ENCODE measurements at places on chromosomes 12 and 14. TPM values are rescaled to one million over a fixed set of nuclear protein-coding genes. Genes with fewer than 3 reads are reported as not detected.

Gene SLC2A14
- total RNA-seq, result not detected

Gene ISM2
- not detected for total RNA-seq

Gene ACOT4
- 2.3 TPM for total RNA-seq

Gene CCDC196
- not detected for total RNA-seq

Gene MYF6
- not detected for total RNA-seq

Gene CELA1
- total RNA-seq, result not detected

Gene DBX2
- total RNA-seq, result not detected

DNA sequence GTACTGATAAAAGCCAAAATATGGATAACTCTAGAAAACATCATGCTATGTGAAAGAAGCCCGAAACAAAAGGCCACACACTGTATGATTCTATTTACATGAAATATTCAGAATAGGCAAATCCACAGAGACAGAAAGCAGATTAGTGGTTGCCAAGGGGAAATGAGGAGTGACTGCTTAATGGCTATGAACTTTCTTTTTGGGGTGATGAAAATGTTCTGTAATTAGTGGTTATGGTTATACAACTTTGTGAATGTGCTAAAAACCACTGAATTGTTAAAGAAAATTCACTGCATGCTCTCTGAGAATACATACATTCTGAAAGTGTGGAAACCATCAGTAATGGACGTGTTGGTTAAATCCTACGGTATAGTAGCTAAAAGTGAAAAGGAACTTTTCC lies 39.9 kb upstream of the STON2 start:
- no peak for DNase-seq

GRCh38 chr14:59294662-59294992 lies 106.2 kb downstream of the DAAM1 start:
- DNase-seq, result no peak

- no peak for DNase-seq
Observed at GRCh38 chr12:72141381-72141780, 130.8 kb upstream of the TRHDE start.

GRCh38 chr12:77133566-77133965 lies 68.2 kb upstream of the E2F7 start:
- DNase-seq, result no peak

DNA sequence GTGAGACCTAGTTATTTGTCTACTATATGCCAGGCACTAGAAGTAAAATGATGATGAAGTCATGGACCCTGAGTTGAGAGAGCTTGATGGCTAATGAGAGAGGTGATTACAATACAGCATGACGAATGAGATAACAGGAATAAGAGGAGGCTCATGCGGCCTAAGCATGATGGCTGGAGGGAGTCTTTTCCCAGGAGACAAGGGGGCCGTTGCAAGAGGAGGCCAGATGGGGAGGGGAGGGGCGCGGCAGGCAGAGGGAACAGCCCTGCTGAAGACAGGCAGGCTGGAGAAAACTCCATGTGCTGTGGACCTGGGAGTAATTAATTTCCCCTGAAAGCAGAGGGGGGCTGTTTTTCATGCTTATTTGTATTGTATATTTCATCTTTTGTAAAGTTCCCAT lies 144.7 kb upstream of the RFLNA start:
- no peak for DNase-seq

DNA sequence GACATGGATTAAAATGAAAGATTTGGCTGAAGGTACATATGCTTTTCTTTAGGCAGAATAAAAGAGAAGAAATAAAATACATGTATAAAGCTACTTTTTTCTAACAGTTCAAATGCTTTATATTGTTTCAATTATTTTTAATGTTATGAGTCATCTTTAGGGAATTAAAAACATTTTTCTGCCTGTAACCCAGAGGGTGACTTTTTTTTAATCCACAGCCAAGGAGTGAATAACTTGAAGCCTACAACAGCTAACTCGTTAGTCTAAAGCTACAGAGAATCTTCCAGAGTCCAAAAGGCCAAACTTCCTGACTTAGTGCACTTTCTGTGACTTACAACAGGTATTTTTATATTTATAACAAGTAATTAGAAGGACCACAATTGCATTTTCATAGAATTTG lies 151.6 kb downstream of the SEC23A start:
- no peak for DNase-seq

DNA sequence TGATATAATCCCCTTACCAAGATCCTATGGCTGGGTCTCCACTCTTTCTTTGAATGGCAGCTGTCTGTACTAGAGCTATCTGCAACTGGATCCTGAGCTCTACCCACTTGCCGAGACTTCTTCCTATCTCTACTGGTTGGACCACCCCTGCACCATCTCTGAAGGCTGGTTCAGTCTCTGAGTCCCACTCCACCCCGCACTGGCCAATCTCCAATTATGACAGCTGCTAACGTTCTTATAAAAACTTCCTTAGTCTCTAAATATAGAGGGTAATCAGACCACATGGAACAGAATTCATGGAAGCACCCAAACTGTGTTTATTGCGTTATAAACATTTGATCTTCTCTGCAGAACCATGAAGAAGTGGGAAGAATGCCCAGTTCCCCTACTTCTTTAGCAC lies 186.6 kb upstream of the EEA1 start:
- DNase-seq, result no peak

DNA sequence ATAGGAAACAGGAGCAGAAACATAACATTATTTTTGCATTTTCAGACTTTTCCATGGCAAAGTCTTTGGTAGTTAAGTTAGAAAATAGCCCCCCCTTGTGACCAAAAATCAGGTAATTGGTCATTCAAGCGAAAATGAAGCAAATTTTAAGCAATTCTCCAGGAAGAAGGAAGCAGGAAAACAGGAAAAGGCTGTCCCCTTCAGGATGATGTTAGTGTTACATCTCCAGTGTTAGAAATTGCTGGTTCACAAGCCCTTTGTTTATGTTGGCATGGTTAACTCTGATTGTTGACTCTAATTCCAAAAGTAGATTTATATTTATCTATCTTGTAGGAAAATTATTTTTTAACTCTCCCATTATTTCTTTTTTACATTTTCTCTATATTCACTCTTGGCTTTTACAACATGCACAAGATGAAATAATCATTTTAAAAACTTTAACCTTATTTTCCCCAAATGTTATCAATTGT lies 18.8 kb upstream of the GAS2L3 start:
- no peak for DNase-seq

- no peak for DNase-seq
Observed at GRCh38 chr12:75556311-75556899, 45.0 kb upstream of the KRR1 start.

DNA sequence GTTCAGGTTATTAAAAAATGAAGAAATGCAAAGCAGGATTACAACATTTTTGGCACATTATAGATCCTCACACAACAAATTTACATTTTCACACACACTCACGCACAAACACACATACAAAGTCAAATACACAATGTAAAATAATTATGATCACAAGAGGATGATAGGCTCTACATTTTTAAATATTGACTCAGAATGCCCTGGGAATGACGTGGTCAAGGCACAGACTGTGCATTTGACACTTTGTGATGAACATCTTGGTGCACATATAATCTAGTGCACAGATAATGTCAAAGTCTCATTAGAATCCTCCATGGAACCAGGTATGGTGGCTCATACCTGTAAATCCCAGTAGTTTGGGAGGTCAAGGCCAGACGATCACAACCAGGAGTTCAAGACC lies 49.4 kb downstream of the DPF3 start:
- no peak for DNase-seq

DNA sequence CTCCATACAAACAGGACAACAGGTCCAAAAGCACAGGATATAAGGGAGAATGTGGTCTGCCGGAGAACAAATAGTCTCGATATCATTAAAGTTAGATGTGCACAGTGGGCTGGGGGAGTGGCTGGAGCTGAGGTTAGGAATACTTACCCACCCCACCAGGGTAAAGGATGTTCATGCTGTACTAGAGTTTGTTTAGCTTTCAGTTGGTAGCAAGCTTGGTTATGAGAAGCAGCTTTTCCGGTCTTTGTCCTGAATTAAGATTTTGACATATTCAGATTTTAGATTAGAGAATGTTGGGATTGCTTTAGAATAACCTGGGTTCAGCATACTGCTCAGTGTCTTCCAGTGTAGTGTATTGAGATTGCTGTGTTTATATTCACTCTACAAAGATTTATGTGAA lies 16.7 kb downstream of the RASSF8 start:
- no peak for DNase-seq

DNA sequence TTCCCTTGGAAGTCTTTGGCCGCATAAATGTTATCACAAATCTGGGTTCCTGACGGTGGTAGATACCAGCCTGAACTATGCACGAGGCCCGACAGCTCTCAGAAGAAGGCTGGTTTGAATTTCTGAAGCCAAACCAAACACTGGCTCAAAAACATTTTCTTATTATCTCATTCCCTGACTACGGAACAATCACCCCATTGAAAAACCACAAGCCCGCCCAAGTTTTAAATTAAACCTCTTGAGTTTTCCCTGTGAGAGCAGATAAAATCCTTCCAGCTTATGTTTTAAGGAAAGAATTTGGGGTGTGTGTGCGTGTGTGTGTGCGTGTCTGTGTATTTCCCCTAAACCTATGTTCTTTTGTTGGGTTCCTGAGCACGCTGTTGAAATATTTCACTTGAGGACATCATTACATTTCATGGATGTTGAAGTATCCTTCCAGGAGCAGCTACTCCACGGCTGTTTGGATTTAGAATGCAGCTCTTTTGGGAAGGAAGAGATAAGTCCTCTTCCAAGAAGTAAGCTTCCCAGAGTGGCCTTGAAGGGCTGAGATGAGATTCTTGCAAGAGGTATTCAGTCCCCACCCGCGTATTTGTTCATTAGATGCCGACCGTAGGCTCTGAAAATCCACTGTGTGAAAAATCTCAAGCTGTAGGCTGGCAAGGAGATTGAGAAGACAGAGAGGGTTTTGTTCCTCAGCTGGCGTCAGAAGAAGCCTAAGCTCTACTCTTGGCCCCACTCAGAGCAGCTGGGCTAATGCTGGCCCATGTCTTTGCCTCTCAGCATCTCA lies 131.0 kb upstream of the NCOR2 start:
- no peak for DNase-seq

GRCh38 chr14:101965770-101966722 lies 1.7 kb downstream of the DYNC1H1 start:
- DNase-seq, result no peak

DNA sequence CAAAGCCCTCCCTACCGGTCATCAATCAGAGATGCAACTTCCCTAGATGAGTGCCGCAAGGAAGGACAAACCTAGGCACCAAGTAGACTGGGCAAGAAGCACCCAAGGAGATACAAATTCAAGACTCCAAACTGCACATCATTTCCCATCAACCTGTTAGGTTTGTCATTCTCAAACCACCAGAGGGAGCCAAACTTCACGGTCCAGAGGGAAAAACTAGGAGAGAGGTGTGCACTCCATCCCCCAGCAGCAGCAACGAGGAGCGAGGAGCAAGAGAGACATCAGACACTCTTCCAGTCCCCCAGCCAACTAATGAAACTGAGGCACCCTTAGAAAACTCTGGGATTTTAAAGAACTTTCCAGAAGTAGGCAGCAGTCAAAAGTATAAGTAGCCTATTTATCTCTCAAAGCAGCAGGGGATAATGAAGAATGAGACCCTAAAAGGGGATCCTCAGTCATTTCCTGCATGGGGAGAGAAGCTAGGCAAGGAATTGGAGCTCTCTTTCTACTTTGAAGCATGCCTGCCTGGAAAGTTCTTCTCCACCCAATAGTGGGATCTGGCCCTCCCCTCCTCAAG lies 37.0 kb upstream of the NT5DC3 start:
- DNase-seq, result peak; percentile 49

DNA sequence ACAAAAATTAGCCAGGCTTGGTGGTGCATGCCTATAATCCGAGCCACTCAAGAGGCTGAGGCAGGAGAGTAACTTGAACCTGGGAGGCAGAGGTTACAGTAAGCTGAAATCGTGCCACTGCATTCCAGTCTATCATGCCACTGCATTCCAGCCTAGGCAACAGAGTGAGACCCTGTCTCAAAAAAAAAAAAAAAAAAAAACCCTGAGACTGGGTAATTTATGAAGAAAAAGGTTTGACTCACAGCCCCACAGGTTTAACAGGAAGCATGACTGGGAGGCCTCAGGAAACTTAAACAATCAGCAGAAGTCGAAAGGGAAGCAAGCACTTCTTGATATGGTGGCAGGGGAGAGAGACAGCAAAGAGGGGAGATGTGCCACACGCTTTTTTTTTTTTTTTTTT lies 123.2 kb downstream of the GXYLT1 start:
- DNase-seq, result no peak

DNA sequence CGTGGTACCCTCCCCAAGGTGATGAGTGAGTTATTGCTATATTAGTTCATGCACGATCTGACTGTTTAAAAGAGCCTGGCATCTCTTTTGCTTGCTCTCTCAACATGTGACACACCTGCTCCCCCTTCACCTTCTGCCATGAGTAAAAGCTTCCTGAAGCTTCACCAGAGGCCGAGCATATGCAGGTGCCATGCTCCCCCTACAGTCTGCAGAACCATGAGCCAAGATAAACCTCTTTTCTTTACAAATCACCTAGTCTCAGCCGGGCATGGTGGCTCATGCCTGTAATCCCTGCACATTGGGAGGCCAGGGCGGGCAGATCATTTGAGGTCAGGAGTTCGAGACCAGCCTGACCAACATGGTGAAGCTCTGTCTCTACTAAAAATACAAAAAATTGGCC lies 61.8 kb downstream of the RNFT2 start:
- no peak for DNase-seq

DNA sequence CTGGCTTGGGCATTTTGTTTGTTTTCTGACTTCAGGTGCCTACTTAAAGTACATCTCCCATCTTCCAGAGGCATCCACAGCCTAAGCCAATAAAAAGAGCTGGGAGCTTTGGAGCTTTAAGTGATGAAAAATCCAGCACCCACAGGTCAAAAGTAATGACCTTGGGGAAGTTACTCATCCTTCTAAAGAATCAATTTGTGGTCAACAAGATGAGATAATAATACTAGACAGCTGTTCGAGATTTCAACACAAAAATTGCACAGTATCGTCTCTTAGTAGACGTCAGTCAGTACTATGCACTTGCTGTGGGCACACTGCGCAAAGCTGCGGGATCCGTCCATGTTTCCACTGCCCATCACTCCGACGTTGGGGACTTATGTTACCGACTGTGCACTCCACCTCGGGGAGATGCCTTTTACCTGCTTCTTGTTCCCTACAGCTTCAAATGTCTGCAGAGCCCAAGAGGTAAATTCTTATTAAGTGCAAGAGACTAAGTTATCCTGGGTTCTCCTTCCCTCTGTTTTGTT lies 1.3 kb downstream of the ST8SIA1 start:
- no peak for DNase-seq

GRCh38 chr14:98204139-98204538 lies 1067.9 kb downstream of the BCL11B start:
- no peak for DNase-seq

Measured in activated T-cell treated with anti-CD3 and anti-CD28 coated beads, Interleukin-2, amount 50 U/mL, for 4 hours (primary cell).